Neural crest cell (in vitro differentiated cells): ENCODE measurements at places on chromosomes 3 and 15.

GRCh38 chr3:188951734-188952133 is 220.0 kb upstream of the TPRG1 start:
- DNase-seq = no peak

DNA sequence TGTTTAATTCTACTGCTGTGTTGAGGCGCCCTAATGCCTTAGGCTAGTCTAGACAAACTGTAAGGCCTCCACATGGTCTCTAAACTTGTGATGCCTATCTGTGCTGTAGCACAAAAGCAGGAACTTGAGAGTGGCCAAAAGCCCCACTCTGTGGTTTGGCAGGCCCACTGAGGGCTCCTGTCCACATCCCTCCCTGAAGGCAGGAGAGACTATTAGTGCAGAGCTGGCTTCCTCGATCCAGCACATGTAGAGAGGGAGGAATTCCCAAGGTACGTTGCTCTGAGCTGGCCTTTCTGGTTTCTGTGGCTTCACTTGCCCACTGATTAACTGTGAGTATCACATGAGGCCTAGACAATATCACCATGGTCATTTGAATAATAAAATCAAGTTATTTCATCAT is 90.6 kb downstream of the POLR2M start:
- no peak for DNase-seq

- no peak for DNase-seq
Measured at GRCh38 chr3:54137311-54137710, 15.0 kb downstream of the CACNA2D3 start.

DNA sequence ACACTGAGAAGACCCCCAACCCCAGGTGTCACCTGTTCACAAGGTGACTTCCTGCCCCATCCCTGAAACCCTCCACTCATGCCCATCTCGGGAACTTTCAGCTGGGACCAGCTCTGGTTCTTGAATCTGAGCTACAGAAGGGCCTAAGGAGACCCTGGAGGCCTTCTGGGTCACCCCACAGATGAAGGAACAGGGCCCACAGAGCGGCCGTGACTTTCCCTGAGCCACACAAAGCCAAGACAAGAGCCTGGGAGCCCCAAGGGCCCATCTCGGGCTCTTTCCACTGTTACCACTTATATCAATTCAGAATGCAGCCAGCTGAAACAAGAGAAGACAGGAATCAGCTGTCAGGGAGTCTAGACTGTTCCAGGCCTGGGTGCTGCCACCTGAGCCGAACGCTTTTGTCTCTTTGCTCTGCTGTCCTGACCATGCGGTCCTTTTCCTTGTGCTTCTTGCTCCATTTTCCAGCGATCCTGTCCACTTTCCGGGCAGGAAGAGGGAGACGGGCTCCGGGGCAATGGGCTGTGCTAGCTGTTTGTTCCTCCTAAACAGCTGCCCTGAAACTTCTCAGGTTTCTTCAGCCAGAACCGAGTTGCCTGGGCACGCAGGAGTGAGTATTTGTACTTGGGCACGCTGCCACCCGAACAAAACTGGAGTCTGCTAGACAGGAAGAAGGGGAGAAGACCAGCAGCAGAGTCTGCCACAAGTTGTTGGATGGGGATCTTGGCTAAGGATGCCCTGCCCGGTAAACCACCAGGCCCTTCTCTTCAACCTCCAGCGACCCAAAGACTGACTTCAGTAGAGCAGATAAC is 28.0 kb upstream of the PIGZ start:
- DNase-seq = no peak
